ENCODE measurements at places on chromosomes 1 and 21.

DNA sequence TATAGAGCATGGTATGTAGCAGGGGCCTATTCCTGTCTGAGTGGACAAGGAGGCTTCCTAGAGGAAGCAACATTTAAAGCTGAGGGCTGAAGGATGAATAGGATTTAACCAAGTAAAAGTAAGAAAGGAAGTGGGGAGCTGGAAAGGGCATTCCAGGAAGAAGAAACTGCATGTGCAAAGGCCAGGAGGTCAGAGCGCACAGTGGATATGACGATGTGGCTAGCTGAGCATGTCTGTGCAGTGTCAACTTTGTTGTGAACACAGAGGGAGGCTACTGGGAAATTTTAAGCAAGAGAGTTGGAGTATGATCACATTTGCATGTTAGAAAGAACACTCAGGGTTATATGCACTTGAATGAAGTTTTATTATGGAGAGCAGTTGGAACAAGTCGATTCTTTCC lies 28.6 kb upstream of the JUN start:
- DNase-seq: no peak

DNA sequence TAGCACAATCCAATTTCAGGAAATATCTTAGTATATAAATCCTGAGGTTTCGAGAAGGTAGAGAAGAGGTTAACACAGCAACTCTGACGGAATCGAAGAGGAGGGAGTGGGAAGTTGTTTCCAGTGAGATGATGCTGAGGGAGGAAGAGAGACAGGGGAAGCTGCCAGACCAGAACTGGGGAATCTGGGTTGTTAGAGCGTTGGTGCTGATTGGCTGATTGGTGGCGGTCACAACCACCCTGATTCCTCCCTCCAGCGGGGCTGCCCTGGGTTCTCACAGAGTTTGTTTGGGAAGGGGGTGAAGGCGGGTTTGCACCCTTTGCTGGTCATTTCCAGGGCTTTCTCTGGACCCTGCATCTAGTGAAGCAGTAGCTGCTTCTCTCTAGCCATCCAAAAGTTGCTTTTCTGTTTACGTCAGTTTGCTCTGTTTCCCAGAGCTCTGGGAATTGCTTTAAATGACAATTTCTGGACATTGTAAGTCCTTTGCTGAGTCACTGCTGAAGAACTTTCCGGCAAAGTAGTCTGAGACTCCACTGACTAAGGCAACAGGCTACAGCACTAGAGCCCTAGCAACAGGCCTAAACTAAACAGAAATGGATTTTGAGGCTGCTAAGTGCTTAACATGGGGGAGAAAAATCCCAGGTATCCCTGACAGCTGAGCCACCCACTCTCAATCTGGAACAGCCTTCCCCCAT lies 90.1 kb downstream of the TENT5C start:
- DNase-seq: peak; percentile 61

- no peak for DNase-seq
These were observed 35.7 kb downstream of the AJAP1 start for GRCh38 chr1:4689941-4690635.

GRCh38 chr1:150976879-150977694 lies 2.5 kb upstream of the CERS2 start:
- DNase-seq: peak; percentile 74

GRCh38 chr1:109818988-109819764 lies 55.5 kb upstream of the EPS8L3 start:
- no peak for DNase-seq

- DNase-seq: no peak
These were observed 53.0 kb downstream of the OLFML2B start for GRCh38 chr1:161970633-161971032.

- no peak for DNase-seq
These were observed 119.8 kb downstream of the PLPPR5 start for GRCh38 chr1:98884864-98885263.

- no peak for DNase-seq
These were observed 7.7 kb downstream of the RPE65 start for GRCh38 chr1:68442006-68442405.

DNA sequence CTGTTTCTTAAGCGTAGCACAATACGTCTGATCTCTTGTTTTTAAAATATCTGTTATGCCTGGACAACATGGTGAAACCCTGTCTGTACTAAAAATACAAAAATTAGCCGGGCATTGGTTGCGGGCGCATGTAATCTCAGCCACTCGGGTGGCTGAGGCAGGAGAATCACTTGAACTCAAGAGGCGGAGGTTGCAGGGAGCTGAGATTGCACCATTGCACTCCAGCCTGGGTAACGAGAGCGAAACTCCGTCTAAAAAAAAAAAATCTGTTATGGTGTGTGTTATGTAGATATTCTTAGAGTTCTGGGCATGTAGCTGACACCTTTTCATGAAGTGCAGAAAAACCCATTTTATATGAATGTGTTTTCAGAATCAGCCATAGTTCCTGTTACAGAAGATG lies 38.2 kb downstream of the RABGAP1L start:
- no peak for DNase-seq

DNA sequence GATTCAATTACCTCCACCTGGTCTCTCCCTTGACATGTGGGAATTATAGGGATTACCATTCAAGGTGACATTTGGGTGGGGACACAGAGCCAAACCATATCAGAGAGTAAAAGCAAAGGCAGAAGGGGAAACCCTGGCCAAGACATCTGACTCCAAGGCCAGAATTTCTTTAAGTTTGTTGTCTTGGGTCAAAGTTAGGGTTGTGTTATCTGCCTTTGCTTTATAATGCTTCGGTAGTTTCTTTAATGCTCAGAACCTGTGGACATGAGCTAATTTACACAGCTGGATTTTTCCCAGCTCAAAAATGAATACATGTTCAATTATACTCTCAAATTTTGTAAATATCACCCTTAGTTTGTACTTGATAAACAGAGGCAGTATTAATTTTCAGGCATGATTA lies 1074.4 kb downstream of the ADGRL2 start:
- DNase-seq: no peak

- no peak for DNase-seq
These were observed 269.0 kb upstream of the USP24 start for GRCh38 chr1:55484173-55484572.

- DNase-seq: no peak
These were observed 69.9 kb downstream of the CACHD1 start for GRCh38 chr1:64539781-64540218.

GRCh38 chr1:200454425-200454824 lies 44.6 kb upstream of the ZNF281 start:
- DNase-seq: no peak

DNA sequence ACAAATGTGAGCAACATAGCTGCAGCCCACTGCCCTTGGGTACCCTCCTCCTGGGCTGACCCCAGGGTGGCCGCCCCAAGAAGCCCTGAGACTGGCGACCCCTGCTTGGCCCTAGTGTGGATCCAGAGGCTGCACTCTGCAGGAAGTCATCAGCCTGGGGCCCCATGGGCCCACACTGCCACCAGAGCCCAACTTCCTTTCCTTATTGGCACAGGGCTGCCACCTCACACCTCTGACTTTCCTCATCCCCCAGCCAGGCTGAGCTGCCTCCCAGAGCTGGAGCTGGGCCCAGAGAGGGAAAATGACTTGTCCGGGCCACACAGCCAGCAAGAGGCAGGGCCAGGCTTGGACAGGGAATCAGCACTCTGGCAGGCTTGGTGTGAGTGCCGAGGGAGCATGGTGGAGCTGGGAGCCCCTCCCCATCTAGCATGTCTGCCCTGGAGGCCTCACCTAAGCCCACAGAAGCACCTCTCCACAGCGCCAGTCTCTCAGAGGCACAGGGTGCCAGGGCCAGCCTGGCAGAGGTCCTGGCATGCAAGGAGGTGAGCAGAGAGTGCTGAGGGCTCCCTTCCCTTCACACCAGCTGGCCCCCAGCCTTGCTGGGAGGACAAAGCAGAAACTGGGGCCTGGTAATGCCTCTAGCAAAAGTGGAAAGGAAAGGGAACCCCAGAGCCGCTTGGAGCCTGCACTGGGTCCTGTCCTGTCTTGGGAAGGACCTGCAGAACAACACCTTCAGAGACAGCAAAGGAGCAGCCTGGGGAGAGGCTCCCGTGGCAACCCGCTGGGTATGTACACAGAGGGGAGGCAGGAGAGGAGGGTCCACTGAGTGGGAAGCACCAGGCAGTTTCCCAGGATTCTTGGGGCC lies 3.2 kb downstream of the RAP1GAP start:
- DNase-seq: no peak

GRCh38 chr1:79679916-79680315 lies 673.4 kb upstream of the ADGRL4 start:
- no peak for DNase-seq

DNA sequence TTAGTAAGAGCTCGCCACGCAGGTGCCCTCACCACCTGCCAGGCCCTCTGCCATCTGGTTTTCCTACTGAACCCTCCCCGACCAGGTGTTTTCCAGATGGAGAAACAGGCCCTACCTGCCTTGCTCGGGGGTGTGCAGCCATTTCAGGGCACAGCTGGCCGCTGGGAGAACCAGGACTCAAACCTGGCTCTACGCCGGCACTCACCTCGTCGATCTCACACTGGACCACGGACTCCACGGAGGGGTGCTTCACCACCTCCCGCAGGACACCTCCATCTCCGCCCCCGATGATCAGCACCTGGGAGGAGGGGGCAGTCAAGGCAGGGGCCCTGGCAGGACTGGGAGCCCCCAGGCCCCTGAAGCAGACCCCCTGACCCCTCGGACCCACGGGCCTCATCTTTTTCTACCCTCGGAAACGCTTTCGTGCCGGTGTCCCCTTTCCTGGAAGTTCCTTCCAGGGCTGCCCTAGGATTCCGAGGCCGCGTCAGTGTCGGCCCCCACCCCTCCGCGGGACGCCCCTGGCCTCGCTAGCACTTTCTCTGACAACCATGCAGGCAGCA lies 1.1 kb downstream of the SRM start:
- no peak for DNase-seq

DNA sequence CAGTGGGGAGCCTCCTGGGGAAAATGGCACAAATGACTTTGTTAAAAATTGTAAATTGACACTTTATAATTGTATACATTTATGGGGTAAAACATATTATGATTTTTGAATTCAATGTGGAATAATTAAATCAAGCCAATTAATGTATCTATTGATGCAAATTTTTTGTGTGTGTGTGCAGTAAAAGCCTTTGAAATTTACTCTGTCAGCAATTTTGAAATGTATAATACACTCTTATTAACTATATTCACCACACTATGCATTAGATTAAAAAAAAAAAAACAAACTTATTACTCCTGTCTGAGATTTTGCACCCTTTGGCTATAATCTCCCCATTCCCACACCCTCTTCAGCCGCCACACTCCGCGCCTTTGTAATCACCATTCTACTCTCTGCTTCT lies 119.2 kb downstream of the S1PR1 start:
- no peak for DNase-seq

DNA sequence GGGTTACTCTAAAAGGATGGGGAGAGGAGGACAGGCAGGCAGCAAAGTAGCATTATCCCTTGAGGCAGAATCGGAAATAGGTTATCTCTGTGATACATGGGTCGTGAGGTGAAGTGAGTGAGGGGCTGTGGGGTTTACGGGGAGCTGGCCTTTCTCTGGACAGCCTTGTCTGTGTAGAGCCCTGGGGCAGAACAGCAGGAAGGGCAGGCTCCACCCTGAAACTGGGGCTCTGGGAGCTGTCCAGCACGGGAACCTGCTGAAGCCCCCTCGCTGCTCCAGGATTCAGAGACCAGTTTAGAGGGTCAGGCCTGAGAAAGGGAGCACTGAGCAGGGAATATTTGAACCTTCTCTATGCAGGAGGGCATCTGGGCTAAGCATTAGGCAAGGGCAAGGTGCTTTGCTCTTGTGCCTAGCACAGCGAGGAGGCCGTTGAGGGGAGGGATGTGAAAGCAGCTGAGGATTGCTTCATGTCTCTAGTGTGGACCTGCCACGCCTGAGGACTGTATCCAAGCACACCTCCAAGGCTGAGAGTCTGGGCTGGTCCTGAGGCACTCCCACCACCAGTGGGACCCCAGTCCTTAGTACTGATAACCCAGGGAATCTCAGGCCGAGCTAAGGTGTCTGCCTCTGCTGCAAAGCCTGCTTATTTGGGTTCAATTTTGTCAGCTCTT lies 55.8 kb downstream of the NAV1 start:
- DNase-seq: peak; percentile 83

DNA sequence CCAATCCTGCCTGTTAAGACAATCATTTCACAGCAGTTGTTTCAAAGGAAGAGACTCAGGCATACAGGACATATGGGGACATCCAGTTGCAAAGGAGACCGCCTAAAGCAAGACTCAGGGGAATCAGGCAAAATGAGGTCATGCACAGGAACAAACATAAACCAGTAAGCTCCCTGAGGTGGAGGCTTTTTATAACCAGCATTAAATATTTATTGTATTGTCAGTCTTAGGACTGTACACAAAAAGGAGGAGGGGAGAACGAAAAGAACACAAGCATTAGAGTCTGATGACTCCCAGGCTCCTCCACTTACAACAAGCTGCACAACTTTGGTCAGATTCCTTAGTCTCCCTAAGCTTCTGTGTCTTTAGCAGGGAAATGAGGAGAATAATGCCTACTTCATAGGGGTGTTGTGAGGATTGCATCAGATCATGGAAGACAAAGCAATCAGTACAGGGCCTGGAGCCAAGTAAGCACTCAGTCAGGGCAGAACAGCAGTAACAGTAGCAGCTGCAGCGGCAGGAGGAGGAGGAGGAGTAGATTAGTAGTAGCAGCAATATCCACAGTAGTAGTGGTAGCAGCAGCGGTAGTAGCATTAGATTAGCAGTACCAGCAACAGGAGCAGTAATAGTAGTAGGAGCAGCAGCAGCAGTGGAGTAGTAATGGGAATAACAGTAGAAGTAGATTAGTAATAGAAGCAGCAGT lies 54.2 kb upstream of the SPATA6 start:
- DNase-seq: peak; percentile 33

DNA sequence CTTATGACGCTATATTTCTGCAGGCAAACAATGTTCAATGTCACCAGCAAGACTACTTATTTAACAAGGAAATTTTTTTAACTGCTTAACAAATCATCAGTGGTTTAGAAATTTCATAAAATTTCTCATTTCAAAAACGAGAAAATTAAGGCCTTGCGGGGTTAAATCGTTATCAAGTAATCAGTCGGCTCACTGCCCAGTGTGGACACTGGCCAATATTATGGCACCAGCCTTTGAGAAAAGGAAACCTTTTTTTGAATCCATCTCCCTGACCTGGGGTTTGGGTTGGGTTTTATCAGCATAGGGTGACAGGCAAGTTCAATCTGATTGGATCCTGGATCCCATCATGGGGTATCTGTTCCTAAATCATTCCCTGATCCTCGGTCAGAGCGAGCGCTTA lies 461.2 kb downstream of the SETD4 start:
- DNase-seq: no peak

GRCh38 chr1:35980090-35980489 lies 49.2 kb downstream of the AGO3 start:
- no peak for DNase-seq

DNA sequence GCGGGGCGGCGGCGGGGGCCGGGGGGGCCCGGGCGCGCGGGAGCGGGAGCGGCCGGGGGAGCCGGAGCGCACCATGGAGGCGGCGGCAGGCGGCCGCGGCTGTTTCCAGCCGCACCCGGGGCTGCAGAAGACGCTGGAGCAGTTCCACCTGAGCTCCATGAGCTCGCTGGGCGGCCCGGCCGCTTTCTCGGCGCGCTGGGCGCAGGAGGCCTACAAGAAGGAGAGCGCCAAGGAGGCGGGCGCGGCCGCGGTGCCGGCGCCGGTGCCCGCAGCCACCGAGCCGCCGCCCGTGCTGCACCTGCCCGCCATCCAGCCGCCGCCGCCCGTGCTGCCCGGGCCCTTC lies 546 bp downstream of the SKI start:
- DNase-seq: no peak
